Urinary bladder (tissue), 4 donors: ENCODE measurements at places on chromosomes 12 and 14. TPM values are rescaled to one million over a fixed set of nuclear protein-coding genes. Genes with fewer than 3 reads are reported as not detected.

GRCh38 chr12:27213830-27214787 is 30.0 kb upstream of the STK38L start:
- DNase-seq: no peak

GRCh38 chr12:109590566-109590965 is 17.0 kb downstream of the MVK start:
- DNase-seq: no peak

- DNase-seq: no peak
Measured at GRCh38 chr14:48788771-48789170, 797.4 kb downstream of the RPS29 start.

DNA sequence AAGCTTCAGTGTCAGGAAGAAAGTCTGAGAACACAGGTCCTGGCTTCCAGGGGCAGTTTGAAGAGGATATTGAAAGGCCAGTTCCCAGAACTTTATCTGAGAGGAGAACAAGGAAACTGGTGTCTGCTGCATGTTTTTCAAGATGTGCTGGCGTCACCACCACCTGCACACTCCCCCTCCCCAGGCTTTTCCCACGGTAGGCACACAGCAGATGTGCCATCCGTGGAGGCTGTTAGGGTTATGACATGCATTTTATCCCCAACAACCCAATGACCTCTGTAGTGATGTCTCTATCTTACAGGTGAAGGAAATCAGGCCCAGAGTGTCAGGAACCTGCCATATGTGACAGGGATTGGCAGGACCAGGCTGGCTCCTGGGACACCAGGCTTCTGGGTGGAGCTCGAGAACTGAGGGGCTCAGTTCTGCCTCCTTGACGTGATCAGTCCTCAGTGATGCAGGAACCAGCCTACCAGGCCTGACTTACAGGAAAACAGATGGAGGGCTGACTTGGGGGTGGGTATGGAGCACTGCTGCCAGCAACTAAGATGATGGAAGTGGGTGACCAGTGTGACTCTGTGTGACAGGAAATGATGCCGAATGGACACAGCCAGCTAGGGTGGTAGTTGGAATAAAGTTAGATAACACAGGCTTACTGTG is 16.8 kb downstream of the SLC25A47 start:
- DNase-seq: no peak

- DNase-seq: no peak
Measured at GRCh38 chr14:74077401-74077800, 6.9 kb downstream of the ALDH6A1 start.

DNA sequence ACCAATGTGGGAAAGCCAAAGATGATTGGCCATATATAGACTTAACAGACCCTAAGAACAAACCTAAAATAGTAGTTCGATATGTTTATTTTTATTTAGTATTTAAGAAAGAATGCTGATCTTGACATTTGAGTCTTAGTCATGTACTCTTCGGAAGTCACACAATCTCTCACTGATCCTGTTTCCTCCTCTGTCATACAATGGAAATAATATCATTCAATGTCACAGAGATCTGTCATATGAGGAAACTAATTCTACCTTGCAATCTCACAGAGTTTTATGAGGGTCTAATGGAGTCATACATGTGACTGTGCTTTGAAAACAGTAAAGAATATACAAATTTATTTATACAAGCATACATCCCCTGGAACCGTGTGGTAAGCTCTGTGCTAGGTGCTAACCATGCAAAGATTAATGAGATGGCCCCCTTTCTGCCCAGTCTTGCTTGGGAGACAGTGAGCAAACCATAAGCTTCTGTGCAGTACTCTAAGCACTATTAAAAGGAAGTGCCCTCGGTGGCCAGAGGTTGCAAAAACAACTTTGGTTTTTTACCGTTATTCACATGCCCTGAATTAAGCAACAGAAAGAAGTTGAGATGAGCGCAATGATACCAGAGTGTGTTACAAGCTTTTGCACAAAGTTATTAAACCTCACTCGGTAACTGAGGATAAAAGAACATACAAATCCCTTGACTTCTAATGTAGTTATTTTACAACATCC is 1.7 kb upstream of the LIN7A start:
- DNase-seq: no peak

DNA sequence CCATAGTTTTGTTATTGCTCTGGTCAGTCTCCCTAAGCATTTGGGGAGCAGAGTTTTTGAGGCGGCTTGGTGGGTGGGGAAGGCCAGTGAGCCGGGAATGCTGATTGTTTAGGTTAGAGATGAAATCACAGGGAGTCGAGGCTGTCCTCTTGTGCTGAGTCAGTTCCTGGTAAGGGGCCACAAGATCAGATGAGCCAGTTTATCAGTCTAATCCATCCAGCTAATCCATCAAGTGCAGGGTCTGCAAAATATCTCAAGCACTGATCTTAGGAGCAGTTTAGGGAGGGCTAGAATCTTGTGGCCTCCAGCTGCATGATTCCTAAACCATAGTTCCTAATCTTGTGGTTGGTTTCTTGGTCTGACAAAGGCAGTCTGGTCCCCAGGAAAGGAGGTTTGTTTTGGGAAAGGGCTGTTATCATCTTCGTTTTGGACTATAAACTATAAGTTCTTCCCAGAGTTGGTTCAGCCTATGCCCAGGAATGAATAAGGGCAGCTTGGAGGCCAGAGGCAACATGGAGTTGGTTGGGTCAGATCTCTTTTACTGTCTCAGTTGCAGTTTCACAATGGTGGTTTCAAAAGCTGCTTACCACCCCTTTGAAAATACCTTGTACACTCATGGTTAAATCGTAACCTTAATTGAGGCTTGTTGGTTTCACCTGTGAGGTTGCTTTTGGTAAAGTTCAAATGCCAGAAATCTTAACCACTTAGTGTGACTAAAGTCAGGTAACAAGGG is 33.6 kb upstream of the HIGD1C start:
- DNase-seq: no peak

- no peak for DNase-seq
Measured at GRCh38 chr14:99936738-99937474, 128.3 kb upstream of the EVL start.

- peak; percentile 89 for DNase-seq
Measured at GRCh38 chr12:55847603-55848291, 5.0 kb upstream of the MMP19 start.

DNA sequence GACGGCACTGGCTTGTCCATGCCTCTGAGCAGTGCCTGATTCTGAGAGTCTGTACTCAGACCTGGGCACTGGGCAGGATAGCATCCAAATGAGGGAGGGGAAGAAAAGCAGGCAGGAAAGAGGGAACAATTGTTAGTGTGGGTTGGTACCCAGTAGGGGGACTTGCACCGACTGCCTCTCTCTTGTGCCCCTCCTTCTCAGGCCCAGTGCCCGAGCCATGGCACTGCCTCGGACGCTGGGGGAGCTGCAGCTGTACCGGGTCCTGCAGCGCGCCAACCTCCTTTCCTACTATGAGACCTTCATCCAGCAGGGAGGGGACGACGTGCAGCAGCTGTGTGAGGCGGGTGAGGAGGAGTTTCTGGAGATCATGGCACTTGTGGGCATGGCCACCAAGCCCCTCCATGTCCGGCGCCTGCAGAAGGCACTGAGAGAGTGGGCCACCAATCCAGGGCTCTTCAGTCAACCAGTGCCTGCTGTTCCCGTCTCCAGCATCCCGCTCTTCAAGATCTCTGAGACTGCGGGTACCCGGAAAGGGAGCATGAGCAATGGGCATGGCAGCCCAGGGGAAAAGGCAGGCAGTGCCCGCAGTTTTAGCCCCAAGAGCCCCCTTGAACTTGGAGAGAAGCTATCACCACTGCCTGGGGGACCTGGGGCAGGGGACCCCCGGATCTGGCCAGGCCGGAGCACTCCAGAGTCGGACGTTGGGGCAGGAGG is 2.2 kb downstream of the NAB2 start:
- no peak for DNase-seq

GRCh38 chr14:33555710-33556350 is 395.0 kb downstream of the EGLN3 start:
- no peak for DNase-seq

DNA sequence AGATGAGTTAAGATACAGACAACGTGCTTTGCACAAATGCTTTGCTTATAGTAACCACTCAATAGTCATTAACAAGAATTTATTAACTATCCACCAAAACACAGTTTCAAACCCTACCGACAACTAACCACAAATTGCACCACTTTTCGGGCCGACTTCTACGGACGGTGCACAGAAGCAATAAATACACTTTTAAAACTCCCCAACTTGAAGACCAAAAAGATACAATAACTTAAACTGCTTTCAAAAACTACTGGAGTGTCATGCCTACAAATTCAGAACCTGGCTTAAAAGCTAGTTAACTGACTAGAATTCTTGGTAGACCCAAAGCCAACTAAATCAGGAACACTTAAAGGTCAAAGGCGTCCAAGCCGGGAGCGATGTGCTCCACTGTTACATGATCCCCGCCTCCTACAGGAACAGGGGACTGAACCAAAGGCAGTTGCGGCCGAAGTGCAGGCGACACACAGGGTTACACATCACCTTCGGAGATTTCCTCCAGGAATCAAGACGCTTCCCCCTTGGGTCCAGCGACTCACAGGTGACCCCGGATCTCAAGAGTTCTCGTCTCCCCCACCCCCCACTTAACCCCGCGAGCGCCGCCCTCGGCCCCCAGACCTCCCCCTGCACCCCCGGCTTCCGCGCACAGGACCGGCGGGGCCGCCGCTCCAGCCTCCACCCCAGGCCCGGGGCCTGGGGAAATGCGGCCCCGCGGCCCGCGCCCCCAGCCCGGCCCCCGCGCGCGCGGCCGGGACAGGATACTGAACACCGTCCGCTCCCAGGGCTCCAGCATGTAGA is 507 bp downstream of the SPTSSA start:
- peak; percentile 14 for DNase-seq

DNA sequence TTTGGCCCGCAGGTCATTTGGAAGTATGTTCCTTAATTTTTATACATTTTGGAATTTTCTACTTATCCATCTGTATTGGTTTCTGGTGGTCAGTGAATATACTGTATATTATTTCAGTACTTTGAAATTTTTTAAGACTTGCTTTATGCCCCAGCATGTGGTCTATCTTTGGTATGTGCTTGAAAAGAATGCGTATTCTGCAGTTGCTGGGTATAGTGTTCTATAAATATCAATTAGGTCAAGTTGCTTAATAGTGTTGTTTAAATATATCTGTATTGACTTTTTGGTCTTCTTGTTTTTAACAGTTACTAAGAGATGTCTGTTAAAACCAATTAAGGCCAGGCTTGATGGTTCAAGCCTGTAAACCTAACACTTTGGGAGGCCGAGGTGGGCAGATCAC is 21.7 kb upstream of the SIX1 start:
- DNase-seq: no peak

- no peak for DNase-seq
Measured at GRCh38 chr12:122094137-122094734, 15.7 kb downstream of the MLXIP start.

- DNase-seq: no peak
Measured at GRCh38 chr12:45712319-45712718, 17.2 kb upstream of the ARID2 start.

- DNase-seq: no peak
Measured at GRCh38 chr12:16297521-16297920, 20.0 kb upstream of the SLC15A5 start.

DNA sequence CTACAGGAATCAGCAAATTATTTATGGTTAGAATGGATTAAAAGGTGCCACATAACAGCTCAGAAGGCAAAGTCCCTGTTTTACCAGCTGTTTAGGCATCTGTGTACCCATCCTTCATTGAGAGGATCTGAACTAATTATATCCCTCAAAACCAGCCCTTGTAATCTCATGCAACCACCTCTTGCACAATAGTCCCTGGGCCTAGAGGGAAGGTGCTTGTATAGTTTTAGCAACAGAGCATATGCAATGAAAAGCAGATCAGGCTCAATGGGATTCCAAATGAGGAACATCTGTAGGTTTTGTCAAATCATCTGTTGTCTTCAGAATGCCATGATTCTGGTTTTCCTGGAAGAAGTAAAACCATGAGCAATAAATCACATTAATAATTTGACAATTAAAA is 26.0 kb upstream of the GLIPR1L2 start:
- no peak for DNase-seq

DNA sequence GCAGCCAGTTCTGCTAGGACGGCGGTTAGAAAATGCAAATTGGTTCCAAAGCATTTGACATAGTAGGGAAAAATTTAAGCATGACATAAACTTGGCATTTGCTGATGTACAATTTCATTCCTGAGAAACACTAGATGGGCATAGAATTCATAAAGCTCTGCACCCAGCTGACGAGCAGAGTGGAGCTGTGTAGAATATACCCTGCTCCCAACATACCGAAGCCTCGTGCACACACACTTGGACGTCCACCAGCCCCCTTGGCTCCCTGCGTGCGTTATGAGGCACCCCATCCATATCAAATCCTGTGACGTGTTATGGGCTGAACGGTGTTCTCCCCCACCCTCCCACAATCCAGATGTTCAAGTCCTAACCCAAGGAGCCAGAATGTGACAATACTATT is 65.4 kb downstream of the CLMN start:
- DNase-seq: no peak

- DNase-seq: no peak
Measured at GRCh38 chr14:20556500-20557211, 4.2 kb downstream of the RNASE9 start.

GRCh38 chr12:70120970-70121369 is 122.3 kb upstream of the CNOT2 start:
- no peak for DNase-seq

DNA sequence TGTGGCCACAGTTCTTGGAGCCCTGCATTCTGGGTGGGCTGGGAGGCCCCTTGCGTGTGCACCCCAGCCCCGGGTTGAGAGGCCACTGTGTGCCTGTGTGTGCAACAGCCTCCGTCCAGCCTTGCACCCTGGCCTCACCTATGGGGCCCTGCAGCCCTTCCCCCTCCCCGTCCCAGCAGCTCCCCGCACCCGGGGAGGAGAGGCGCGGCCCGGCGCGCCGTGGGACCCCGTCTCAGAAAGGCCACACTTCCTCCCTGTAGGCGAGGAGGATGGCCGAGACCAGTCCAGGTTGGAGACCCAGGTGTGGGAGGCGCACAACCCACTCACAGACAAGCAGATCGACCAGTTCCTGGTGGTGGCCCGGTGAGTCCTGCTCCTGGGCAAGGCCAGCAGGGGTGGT is 16.6 kb upstream of the CRIP2 start:
- no peak for DNase-seq

GRCh38 chr12:29634057-29634456 is 136.6 kb upstream of the OVCH1 start:
- DNase-seq: no peak

GRCh38 chr12:7060353-7060954 is at the start of gene C1S:
TSS of gene C1S (plus strand) at chr12:7060718. CDS start at chr12:7061913, 1,195 bp downstream.
- DNase-seq: peak; percentile 64

DNA sequence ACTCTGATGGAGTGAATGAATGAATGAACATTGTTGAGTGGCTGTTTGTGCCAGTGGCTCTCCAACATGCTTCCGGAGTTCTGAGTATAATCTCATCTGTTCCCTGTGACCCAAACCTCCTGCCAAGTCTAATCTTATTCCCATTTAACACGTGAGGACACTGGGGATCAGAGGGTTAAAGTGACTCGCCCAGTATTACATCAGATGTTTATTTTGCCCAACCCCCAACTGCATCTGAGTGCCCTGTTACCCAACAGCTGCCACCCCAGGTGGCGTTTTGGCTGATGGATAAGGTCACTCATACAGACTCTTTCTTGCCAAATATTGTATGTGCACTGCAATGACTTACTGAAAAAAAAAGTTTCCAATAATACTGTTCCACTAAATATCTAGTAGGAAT is 210.9 kb downstream of the EXOC5 start:
- no peak for DNase-seq

The ZDHHC22 gene
- 0.16 TPM for total RNA-seq

The ING4 gene
- 66.2 TPM for total RNA-seq

The CLEC2A gene
- total RNA-seq: not detected

The EIF2S3B gene
- 1.1 TPM for total RNA-seq

The ATP5F1B gene
- 175 TPM for total RNA-seq

The NUAK1 gene
- total RNA-seq: 18.7 TPM

The OR8S1 gene
- not detected for total RNA-seq

The LIMA1 gene
- 137 TPM for total RNA-seq

The KCNK13 gene
- total RNA-seq: 0.32 TPM

The CLECL1 gene
- not detected for total RNA-seq

The IGF1 gene
- total RNA-seq: 71.1 TPM
